Lung (tissue), 17 donors: ENCODE measurements at places on chromosomes 6 and 20. TPM values are rescaled to one million over a fixed set of nuclear protein-coding genes. Genes with fewer than 3 reads are reported as not detected.
A peak's percentile ranks its signal among the peaks of the same experiment; 100 is the strongest.

DNA sequence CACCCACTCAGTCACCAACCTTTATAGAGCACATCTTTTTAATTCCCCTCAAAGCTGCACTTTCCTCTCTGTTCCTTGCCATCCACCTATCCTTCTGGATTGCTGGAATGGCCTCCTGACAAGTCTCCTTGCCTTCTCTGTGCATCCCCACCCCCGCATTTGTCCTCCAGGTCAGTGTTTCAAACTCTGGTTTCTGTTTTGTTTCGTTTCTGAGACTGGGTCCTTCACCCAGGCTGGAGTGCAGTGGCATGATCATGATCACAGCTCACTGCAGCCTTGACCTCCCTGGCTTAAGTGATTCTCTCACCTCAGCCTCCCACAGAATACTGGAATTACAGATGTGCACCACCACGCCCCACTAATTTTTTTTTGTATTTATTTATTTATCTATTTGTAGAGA is 96.2 kb downstream of the PLCB1 start:
- H3K27me3 ChIP-seq = no peaks in the 10 kb centered on the region
- no peak overlapping the region for H3K4me3 ChIP-seq
- no peak overlapping the region for H3K27ac ChIP-seq
- no peak for DNase-seq
- no peaks in the 10 kb centered on the region for H3K36me3 ChIP-seq

DNA sequence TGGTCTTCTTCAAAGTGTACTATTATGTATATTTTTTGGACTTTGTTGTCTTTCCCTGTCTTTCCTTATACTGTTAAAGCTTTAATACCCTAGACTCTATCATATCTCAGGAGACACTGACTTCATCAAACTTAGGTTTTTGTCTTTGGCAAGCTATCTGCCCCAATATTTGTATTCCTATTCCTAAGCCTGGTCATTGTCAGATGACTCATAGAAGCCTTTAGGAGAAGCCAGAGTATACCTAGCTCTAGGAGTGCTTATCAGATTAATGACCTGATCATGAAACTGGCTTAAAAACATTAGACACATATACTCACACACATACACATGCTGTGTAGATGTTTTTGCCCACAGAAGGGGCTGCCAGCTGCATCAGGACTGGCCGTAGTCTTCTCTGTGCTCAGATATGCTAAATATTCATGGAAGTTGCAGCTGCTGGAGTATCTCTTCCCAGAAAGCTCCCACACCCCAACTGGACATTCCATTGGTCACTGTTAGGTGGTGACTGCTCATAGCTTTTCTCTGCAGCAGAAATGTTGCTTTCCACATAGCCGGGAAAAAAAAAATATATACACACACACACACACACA is 102.0 kb downstream of the ANKS1A start:
- peaks cover 10% of the 10 kb centered on the region for H3K36me3 ChIP-seq
- H3K27ac ChIP-seq = no peak overlapping the region
- H3K4me3 ChIP-seq = no peak overlapping the region
- no peak for DNase-seq
- H3K27me3 ChIP-seq = no peaks in the 10 kb centered on the region

DNA sequence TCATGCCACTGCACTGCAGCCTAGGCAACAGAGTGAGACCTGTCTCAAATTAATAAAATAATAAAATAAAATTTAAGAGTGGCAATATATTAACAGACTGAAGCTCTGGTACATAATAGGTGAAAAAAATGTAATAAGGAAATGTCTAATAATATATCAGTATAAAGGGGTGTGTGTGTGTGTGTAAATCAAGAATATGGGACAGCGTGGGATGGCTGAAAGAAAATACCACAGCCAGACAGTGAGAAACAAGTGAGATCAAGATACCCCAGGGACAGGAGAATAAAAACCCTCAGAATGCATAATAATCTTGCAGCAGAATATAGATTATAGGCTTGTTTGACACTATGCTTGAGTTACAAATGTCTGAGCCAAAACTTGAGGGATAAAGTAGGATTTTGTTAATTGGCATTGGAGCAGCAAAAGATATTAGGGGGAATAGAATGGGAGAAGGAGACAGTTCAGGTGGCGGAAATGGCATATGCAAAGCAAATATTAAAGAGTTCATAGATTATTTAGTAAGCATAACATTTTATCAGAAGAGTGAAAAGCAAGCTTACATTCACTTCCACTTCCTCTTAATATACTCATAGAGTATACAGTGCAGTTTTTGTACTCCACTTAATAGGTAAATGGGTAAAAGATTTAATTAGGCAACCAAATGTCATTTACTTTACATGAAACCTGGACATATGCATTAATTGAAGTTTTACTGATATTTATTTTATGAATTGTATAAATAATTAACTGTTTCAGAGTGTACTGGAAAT is 398.5 kb upstream of the GJE1 start:
- H3K27ac ChIP-seq = no peak overlapping the region
- H3K4me3 ChIP-seq = no peak overlapping the region
- H3K36me3 ChIP-seq = no peaks in the 10 kb centered on the region
- no peaks in the 10 kb centered on the region for H3K4me1 ChIP-seq

DNA sequence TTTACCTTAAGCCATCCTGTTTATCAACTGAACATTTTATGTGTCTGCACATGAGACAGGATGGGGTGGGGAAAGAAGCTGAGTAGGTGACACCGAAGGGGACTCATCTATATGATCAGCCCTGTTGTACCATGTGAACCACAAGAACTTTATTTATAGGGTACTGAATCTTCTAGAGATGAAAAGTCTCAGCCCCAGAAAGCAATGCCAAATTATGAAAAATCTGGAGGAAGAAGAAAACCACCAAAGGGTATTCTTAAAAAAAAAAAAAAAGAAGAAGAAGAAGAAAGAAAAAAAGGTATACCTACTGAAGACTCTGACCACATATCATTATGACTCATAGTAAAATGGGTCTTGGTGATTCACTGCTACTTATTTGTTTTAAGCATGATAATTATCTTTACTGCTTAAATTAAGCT is 39.8 kb upstream of the HBS1L start:
- H3K4me3 ChIP-seq = no peak overlapping the region
- no peaks in the 10 kb centered on the region for H3K36me3 ChIP-seq
- H3K4me1 ChIP-seq = no peaks in the 10 kb centered on the region
- no peaks in the 10 kb centered on the region for H3K27me3 ChIP-seq
- no peak for DNase-seq

DNA sequence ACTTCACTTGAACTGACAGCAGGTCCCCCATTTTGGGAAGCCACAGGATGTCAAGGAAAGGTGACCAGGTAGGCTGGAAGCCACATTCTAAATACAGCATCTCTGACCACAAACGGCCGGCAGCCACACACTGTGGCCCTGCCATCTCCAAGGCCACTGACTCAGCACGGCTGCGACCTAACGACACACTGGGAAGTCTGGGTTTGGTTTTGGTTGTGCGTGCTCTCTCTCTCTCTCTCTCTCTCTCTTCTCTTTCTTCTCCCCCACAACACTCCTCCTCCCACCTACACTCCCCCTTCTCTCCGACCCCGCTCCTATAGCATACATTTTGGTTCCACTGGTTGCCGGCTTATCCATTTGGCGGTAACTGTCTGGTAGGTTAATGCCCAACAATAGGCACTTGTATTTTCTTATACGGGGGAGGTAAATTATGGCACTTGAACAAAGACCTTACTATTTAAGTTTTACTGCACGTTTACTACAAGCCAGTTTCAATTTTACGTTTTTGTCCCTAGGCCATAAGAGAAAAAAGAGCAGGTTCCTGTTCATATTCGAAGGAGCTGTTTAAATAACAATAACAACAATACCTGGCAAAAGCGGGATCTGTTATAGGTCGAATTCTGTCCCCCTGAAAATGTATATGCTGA is 103.6 kb downstream of the GMDS start:
- no peak overlapping the region for H3K4me3 ChIP-seq
- H3K27me3 ChIP-seq = no peaks in the 10 kb centered on the region
- H3K4me1 ChIP-seq = no peaks in the 10 kb centered on the region
- no peaks in the 10 kb centered on the region for H3K36me3 ChIP-seq

GRCh38 chr6:136826216-136826615 is 3.8 kb downstream of the PEX7 start:
- peaks cover 2% of the 10 kb centered on the region for H3K4me1 ChIP-seq
- H3K27me3 ChIP-seq = no peaks in the 10 kb centered on the region
- H3K4me3 ChIP-seq = no peak overlapping the region
- peaks cover 2% of the 10 kb centered on the region for H3K36me3 ChIP-seq
- DNase-seq = no peak
- H3K27ac ChIP-seq = no peak overlapping the region

GRCh38 chr20:49610691-49611538 is 43.0 kb upstream of the PTGIS start:
- H3K36me3 ChIP-seq = no peaks in the 10 kb centered on the region
- H3K4me3 ChIP-seq = no peak overlapping the region
- no peak overlapping the region for H3K27ac ChIP-seq

DNA sequence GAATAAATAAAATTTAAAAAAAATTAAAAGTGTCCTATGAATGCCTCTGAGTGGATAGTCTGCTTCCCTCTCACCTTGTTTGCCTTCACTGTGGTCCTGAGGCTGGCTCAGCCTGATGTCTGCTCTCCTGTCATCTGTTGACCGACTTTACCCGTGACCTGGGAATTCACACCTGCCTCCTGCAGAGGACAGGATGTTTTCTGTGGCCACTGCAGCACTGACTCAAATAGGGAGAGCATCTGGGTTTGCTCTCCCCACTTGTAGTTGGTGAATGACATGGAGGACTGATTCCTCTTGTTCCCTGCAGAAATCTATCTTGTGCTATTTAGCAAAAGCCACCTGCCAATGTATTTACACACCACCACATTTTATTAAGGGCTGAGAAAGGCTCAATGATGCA is 52.4 kb upstream of the ERVFRD-1 start:
- H3K4me3 ChIP-seq = no peak overlapping the region
- H3K36me3 ChIP-seq = no peaks in the 10 kb centered on the region
- no peak overlapping the region for H3K27ac ChIP-seq
- H3K4me1 ChIP-seq = no peaks in the 10 kb centered on the region
- H3K27me3 ChIP-seq = no peaks in the 10 kb centered on the region
- no peak for DNase-seq

DNA sequence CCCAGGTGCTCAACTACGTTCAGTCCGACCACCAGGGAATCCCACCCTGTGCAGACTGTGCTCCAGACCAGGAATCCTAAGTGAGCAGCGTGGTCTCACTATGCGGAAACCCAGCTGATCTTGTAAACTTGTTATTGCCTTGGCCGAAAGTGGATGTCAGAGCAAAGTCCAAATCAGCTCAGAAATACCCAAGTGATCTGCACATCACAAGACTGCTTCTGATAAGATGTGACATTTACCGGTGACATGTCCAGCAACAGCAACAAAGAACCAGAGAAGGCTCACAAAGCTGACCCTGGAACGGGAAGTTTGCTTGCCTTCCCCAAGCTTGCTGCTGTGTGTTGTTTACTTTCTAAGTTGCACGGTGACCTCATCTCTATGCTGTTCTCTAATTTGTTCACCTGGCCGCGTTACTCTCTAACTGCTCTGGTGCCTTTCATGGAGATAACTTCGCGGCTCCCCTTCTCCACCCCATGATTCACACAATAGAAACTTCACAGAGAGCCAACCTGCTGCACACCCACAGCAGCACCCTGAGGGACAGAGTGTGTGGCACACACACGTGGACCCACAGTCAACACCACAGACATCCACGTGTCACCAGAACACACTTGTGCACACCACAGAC is 1.7 kb downstream of the BNIP5 start:
- H3K4me3 ChIP-seq = no peak overlapping the region
- H3K27ac ChIP-seq = no peak overlapping the region
- peak; percentile 11 for DNase-seq
- no peaks in the 10 kb centered on the region for H3K4me1 ChIP-seq
- H3K27me3 ChIP-seq = peaks cover 40% of the 10 kb centered on the region

GRCh38 chr20:3192226-3193015 is 12.1 kb downstream of the DDRGK1 start:
- DNase-seq = no peak
- H3K27ac ChIP-seq = no peak overlapping the region
- H3K4me1 ChIP-seq = no peaks in the 10 kb centered on the region
- no peaks in the 10 kb centered on the region for H3K27me3 ChIP-seq

- H3K27me3 ChIP-seq = no peaks in the 10 kb centered on the region
- no peaks in the 10 kb centered on the region for H3K36me3 ChIP-seq
- no peaks in the 10 kb centered on the region for H3K4me1 ChIP-seq
Observed at GRCh38 chr6:163310973-163311383, 103.5 kb upstream of the QKI start.

- no peak overlapping the region for H3K4me3 ChIP-seq
- no peak overlapping the region for H3K27ac ChIP-seq
- H3K4me1 ChIP-seq = peaks cover 4% of the 10 kb centered on the region
Observed at GRCh38 chr6:56297022-56297989, 49.9 kb upstream of the COL21A1 start.

DNA sequence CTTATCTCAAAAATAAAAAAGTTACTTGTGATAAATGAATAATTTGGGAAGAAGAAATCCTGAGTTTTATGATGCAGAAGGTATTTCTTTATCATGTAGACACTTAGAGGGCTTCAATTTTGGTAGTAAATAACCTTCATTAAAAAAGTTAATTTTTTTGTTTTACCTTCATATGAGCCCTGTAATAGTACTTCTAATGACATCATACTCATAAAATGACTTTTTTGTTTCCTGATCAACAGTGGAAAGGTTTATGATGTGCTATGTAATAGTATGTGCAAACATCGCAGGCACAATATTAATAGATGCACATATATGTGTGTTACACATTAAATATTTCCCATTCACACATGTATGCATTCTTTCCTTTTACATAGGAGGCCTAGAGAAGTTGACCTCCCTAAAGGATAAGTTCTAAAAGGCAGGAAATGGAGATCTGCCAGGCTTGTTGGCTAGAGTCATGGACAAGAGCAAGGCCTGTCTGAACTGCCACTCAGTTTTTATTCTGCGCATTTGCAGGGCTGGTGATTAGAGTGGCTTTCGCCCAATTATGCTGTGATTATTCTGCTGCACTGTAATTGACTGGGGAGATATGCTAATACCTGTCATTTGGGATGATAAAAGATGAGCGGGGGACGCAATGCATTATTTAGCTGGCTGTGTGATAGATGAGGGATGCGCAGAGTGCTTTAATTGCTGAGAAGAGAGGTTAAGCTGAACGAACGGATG is 272.6 kb downstream of the TMEM242 start:
- no peaks in the 10 kb centered on the region for H3K36me3 ChIP-seq
- peak; percentile 41 for DNase-seq
- peaks cover 11% of the 10 kb centered on the region for H3K4me1 ChIP-seq
- H3K4me3 ChIP-seq = no peak overlapping the region
- no peaks in the 10 kb centered on the region for H3K27me3 ChIP-seq

DNA sequence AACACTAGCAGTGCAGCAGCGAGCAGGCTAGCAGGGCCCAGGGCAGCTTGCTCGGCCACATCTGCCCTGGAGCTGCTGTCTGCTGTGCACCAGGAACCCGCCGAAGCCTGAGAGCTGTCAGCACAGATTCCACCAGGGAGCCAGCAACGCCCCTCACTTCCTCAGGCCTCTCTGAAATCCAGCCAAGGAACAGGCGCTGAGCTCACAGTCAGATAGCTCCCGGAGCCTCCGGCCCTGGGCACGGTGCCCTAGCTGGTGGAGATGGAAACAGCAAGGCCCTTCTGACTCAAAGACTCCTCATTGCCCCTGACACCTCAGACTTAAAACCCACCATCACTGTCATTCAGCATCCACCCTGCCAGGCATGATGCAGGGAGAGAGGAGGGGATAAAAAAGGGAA is 839.4 kb downstream of the MAFB start:
- H3K4me3 ChIP-seq = no peak overlapping the region
- H3K27ac ChIP-seq = no peak overlapping the region
- peaks cover 3% of the 10 kb centered on the region for H3K4me1 ChIP-seq
- no peaks in the 10 kb centered on the region for H3K36me3 ChIP-seq
- peak; percentile 97 for DNase-seq

The NEDD9 gene
- total RNA-seq = 158 TPM

The SLPI gene
- total RNA-seq = 451 TPM

The RPRD1B gene
- 58.6 TPM for total RNA-seq

The SLC16A10 gene
- total RNA-seq = 9.2 TPM

The NR2E1 gene
- not detected for total RNA-seq

The SGK2 gene
- total RNA-seq = 3.2 TPM
